ENCODE measurements at places on chromosomes 2 and 18.

DNA sequence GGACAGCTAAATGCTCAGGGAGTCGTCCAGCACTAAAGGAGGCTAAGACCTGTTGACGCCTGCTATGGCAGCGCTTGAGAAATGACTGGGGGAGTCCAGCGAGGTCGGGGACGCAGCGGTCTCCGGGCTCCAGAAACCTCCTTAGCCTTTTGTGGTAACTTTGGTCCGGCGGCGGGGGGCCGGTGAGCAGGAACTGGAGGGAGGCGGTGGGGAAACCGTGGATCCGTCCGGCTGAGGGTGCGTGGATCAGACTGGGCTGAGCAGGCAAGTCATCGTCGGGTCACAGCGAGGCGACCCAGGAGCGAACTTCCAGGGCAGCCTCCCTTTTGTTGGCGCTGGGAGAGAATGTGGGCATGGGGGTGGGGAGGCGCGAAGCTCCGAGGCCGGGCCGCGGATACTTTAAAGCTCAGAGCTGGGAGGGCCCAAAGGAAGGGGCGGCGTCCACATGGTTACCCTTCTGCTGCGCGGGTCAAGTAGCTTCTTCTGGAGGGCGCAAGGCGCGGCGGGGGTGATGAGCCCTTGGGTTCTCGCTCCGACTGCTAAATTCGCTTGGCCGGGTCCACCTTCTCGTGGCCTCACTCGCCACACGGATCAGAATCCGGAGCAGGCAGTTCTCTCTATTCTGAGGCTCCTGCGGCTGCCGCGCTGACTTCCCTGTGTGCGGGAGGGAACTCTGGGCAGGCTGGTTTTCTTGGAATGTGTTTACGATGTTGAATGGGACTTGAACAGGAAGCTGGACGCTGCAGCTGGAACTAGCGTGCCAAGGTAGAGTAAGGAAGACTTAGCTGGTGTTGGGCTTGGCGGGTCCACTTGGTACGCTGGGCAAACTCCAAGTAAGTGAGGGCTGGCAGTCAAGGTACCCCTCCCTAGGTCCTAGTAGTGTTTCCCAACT is 920 bp downstream of the GULP1 start:
- peak; percentile 91 for DNase-seq

GRCh38 chr2:127454595-127455565 is 36.7 kb downstream of the PROC start:
- DNase-seq: peak; percentile 9

GRCh38 chr18:56869189-56869777 is 218.1 kb downstream of the WDR7 start:
- DNase-seq: peak; percentile 51

DNA sequence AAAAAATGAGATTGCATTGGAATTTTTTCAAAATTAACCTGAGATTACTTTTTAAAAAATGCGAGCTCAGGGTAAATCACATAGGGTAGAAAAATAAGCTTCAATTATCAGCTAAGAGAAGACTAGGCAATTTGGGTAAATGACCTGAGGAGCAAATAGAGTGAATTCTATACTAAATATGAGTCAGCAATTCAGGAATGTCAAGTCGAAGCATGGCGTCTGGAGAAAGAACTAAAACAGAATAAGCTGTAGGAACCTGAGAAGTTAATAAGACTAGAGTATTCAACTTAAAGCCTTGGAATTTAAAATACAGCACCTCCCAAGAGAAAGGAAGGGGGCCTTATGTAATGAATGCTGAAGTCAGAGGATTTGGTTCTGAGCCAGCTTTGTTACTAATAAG is 487.0 kb downstream of the SUCLG1 start:
- DNase-seq: no peak

DNA sequence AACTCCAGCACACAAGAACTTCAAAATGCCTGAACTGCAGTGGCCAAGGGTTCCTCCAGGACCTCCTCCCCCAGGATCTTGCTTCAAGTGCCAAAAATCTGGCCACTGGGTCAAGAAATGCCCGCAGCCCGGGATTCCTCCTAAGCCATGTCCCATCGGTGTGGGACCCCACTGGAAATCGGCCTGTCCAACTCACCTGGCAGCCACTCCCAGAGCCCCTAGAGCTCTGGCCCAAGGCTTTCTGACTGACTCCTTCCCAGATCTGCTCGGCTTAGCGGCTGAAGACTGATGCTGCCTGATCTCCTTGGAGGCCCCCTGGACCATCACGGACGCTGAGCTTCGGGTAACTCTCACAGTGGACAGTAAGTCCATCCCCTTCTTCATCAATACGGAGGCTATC is 306.4 kb downstream of the RBM43 start:
- DNase-seq: no peak

- no peak for DNase-seq
Observed at GRCh38 chr2:215171151-215171550, 32.7 kb upstream of the ABCA12 start.

DNA sequence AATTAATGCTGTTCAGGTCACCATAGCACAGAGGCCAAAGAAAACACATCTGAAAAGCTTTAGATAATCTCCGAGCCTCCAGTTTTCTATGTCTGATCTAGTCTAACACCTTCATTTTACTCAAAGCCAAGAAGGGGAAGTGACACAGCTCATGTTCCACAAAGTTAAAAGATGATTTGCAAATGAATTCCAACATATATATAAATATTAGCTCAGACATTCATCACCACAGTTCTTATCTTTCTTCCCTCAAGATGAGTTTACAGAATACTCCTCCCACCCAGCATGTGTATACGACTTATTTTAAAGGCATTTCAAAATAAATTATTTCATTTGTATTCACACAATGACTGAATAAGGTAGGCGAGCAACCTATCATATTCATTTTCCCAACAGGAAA is 82.4 kb downstream of the AAK1 start:
- DNase-seq: no peak

GRCh38 chr2:161122772-161123530 is 37.3 kb upstream of the TANK start:
- DNase-seq: no peak

GRCh38 chr18:48137374-48138081 is 207.1 kb upstream of the SMAD2 start:
- no peak for DNase-seq
